ENCODE measurements at places on chromosomes 11 and 22. TPM values are rescaled to one million over a fixed set of nuclear protein-coding genes. Genes with fewer than 3 reads are reported as not detected.

Gene RNH1
- 202 TPM for polyA plus RNA-seq

Gene UCP3
- polyA plus RNA-seq, result 0.19 TPM

Gene KCNA4
- polyA plus RNA-seq, result not detected

Gene FADD
- polyA plus RNA-seq, result 21.0 TPM

Gene FZD4
- polyA plus RNA-seq, result not detected

Gene NRIP3
- not detected for polyA plus RNA-seq
